ENCODE measurements at places on chromosomes 4 and X.

- DNase-seq: no peak
Observed at GRCh38 chrX:16172391-16172790, 5.1 kb downstream of the MAGEB17 start.

DNA sequence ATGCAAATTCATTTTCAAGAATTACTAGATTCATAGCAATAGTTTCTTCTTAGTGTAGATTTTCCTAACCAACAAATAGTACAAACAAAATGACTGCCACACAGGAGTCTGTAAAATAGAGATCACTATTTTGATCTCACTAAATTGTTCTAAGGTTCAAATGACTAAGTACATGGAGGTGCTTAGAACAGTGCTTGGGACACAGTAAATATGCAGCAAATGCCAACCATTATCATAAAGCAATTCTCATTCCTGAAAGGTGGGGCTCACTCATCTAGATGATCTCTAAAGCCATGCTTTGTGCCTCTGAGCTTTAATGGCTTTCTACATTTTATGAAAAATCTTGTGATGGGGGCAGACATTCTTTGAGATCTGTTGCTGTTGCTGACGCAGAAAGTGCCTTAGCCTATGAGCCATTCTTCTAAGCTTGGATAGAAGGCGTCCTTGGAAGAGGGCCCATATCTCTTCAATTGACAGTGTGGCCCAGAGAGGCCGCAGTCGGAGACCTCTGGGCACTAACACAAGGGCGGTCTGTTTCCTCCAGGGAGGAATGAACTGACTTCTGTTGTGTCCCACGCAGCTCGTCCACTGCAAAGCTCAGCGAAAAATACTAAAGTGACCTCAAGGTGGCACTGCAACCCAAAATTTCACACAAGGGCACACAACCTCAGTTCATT lies 23.5 kb downstream of the TLR10 start:
- peak; percentile 67 for DNase-seq

- DNase-seq: no peak
Observed at GRCh38 chr4:106659371-106659770, 290.8 kb upstream of the GIMD1 start.

GRCh38 chrX:30572004-30572403 lies 5.6 kb downstream of the TASL start:
- DNase-seq: no peak

DNA sequence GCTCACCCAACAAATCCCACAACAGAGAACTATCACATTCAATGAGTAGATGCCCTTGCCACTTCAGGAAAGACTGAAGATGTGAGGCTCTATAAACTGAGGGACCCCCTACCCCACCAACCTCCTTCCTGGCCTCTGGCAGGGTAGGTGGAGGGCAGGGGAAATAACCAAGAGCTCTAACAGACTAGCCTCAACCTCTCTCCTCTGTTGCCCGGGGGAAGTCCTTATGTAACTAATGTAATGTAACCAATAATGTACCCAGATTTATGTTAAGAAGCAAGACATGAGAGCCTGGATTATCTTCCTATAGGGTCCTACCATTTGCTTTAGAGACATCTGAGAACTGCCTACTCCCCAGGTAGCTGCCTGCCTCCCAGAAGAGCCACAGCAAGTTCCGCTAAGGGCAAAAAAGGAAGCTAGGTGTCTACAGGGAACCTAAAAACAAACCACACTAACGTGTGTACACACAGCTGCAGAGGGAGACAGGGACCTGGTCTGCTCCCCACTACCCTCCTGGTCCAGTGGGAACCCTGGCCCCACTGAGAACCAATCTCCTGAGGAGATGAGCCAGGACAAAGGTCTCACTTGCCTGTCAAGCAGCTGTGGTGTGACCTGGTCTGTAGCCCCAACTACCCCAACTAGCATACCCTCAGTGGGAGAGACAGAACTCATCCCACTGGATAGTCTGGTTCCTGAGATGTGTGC lies 17.7 kb downstream of the OTUD5 start:
- DNase-seq: no peak

GRCh38 chr4:48640225-48640624 lies 139.9 kb downstream of the FRYL start:
- DNase-seq: no peak

GRCh38 chr4:57037982-57038604 lies 59.4 kb downstream of the POLR2B start:
- DNase-seq: peak; percentile 85

DNA sequence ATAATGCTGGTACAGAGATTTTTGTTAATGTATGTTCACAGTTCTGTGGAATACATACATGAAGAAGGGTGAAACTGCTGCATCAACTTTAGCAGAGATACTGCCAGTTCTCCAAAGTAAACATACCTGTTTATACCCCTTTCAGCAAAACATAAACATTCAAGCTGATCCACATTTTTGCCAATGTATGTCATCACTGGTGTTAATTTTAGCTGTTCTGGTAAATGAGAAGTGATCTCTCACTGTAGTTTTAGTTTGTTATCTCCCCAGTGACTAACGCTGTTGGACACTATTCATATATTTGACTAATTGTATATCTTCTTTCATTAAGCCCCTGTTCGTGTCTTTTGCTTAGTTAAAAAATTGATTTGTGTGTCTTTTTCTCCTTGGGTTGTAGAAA lies 82.0 kb downstream of the HAUS3 start:
- DNase-seq: no peak

DNA sequence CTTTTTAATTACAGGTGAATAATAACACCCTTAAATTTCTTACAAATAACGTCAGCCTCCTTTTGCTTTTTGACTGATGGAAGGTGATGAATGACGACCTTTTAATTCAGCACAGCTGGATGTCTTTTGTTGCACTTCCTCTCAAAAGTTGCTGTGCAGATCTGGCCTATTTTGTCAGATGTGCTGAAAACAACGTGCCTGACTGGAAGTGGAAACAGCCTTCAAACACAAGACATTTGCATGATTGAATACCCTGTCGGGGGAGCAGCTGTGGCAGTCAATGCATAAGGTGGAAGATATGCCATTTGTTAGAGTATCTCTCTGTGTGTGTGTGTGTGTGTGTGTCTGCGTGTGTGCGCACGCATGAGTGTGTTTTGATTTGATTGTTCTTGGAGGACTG lies 579.7 kb downstream of the SPRY1 start:
- no peak for DNase-seq

DNA sequence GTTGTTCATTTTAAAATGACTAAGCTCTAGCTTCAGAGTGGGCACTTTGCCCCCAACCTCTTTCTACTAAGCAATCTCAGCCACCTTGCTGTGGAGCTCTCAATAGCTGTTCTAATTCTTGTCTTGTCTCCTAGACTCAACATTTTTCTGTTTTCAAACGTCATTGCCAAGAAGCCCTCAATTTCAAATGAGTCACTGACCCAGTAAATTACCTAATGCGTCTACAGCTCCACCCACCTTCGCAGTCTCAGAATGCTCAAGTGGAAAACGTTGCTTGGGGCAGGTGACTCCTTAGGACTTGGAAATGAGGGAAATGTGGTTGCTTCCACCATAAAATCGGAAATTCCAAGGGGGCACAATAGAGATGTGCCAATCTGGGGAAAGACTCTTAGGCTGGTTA lies 59.0 kb downstream of the ING2 start:
- no peak for DNase-seq

DNA sequence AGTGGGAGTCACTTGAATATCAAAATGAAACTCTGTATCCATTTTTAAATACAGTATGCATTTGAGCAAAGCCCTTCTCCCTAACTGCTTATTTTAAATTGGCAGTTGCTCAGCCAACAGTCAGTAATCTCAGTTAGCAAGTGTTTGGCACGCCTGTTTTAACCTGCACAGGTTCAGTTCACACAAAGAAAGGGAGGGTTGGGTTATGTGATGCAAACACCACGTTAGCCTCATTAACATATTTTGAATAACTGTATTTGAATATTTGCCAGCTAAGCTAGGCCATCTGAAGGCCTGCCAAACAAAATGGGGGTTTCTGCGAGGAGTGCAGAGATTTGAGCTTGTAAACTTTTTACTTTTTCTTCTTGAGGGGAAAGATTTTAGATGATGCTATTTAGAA lies 19.8 kb downstream of the GAB1 start:
- no peak for DNase-seq

DNA sequence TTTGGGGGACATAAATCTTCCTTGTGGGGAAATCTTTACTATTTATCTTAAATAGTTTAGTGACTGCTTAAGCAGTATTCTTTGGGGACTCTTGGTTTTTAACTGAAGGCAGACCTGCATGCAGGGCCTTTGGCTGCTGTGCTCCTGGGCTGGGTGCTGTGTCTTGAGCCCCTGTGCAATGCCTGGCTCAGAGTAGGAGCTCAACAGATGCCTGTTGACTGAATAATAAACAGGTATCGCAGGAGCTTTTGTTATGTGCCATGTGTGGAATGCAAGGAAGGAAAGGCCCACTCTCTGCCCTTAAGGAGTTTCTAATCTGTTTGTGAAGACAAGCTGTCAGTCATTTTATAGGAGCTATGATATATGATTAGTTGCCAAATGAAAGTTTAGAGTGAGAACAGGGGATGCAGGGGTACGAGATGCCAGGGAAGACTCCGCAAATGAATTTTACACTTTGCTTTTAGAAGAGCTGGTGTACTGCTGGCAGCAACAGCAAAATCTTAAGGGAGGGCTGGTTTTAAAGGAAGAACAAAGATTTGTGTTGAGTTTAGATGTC lies 6.7 kb downstream of the GAB1 start:
- DNase-seq: no peak

GRCh38 chr4:149518471-149518870 lies 297.2 kb downstream of the IQCM start:
- no peak for DNase-seq

GRCh38 chr4:130336585-130337217 lies 1240.7 kb downstream of the C4orf33 start:
- DNase-seq: no peak

DNA sequence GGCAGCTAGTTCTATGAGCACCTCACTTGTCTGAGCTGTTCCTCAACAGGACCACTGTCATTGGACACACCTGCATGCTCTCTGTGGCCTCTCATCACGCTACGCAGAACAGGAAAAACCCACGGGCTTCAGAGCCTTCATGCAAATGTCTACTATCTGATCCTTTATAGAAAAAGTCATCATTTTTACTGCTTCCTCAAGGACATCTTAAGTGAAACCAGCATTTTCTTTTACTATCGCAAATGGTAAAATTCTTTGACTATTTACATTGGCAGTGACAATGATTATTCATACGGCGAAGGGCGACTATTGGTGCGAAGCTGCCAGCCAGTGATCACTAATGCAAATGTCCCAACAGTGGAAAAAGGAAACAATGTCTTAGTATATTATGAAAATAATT lies 147.0 kb downstream of the AFAP1 start:
- no peak for DNase-seq

DNA sequence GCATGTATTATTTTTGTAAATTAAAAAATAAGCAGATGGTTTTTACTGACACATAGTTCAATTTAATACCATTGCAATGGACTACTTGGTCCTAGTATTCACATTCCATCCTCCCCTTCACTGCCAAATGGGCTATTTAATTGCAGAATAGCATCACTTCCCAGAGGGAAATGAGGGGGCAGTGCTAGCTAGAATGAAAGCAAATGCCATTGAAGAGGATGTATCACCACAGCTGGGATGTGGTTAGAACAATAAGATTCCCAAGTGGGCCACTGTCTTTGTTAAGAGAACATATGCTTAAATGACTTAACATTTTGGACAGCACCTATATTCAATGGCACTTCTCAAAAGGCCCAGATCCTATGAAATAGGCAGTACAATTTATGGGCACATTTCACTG lies 224.7 kb downstream of the RBMX2 start:
- no peak for DNase-seq

DNA sequence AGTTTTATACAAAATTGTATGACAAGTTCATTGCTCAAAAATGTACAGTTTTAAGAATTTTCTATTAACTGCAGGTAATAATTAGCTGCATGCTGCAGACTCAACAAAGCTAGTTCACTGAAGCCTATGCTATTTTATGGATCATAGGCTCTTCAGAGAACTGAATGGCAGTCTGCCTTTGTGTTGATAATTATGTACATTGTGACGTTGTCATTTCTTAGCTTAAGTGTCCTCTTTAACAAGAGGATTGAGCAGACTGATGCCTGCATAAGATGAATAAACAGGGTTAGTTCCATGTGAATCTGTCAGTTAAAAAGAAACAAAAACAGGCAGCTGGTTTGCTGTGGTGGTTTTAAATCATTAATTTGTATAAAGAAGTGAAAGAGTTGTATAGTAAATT lies 131.0 kb downstream of the TET2 start:
- no peak for DNase-seq

DNA sequence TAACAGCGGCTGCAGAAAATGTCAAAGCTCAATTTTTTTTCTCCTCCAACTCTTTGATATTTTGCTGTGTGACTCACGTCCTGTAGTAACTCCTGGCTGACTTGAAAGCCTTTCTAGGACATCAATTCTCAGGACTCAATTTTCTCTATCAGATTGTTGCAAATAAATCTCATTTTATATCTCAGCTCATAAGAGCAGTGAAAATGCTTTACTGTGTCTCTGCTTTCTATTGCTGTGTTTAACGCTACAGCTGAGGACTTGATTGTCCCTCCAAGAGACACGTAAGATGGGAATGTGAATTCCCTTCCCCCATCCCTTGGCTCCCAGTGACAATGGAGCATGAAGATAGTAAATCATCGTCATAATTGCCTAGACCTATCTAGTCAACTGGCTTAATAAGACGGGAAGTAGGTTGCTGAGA lies 20.5 kb upstream of the CBR4 start:
- no peak for DNase-seq

GRCh38 chr4:79223993-79224776 lies 101.7 kb downstream of the NAA11 start:
- DNase-seq: no peak

- DNase-seq: no peak
Observed at GRCh38 chr4:6942238-6942800, 32.7 kb downstream of the TBC1D14 start.

- no peak for DNase-seq
Observed at GRCh38 chr4:3711183-3712111, 54.7 kb upstream of the ADRA2C start.
